Suprapubic skin (tissue), 4 donors: ENCODE measurements at places on chromosomes 4 and X.

DNA sequence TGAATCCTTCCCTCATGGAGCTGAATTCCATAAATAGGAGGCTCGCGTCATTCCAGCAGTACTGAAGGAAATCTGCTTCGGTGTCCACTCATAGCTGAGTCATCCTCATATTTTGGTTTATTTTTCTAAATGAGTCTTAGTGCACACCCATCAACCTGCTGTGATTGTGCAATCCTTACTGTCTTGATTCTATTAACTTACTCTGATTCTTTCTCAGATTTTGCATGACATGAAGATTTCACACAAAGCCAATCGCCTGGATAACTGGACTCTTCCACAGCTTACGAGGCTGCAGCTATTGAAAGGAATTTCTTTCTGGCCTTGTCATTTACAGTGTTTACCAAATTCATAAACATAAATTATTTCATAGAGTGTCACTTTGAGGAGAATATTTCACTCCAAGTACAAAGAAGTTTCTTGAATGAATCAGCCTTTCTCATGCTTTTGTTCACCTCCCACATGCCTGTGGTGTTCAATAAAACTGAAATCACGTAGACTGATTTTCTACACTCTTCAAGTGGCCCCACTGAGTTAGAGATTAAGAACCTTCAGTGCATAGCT is 207.6 kb upstream of the SLITRK2 start:
- no peak overlapping the region for H3K27ac ChIP-seq
- no peak for DNase-seq
- H3K36me3 ChIP-seq = no peaks in the 10 kb centered on the region
- no peaks in the 10 kb centered on the region for H3K4me1 ChIP-seq
- H3K27me3 ChIP-seq = no peaks in the 10 kb centered on the region

- H3K4me3 ChIP-seq = no peak overlapping the region
- H3K4me1 ChIP-seq = no peaks in the 10 kb centered on the region
- no peak for DNase-seq
- H3K27ac ChIP-seq = no peak overlapping the region
- H3K36me3 ChIP-seq = no peaks in the 10 kb centered on the region
- no peaks in the 10 kb centered on the region for H3K27me3 ChIP-seq
Measured at GRCh38 chrX:22559506-22559905, 286.8 kb downstream of the CBLL2 start.

GRCh38 chrX:40253771-40254170 is 156.0 kb upstream of the BCOR start:
- no peaks in the 10 kb centered on the region for H3K27me3 ChIP-seq
- no peak for DNase-seq
- H3K4me3 ChIP-seq = no peak overlapping the region
- no peaks in the 10 kb centered on the region for H3K36me3 ChIP-seq
- no peak overlapping the region for H3K27ac ChIP-seq

- H3K4me3 ChIP-seq = no peak overlapping the region
- no peaks in the 10 kb centered on the region for H3K27me3 ChIP-seq
- H3K27ac ChIP-seq = no peak overlapping the region
Measured at GRCh38 chr4:65019775-65020174, 610.5 kb upstream of the TECRL start.

DNA sequence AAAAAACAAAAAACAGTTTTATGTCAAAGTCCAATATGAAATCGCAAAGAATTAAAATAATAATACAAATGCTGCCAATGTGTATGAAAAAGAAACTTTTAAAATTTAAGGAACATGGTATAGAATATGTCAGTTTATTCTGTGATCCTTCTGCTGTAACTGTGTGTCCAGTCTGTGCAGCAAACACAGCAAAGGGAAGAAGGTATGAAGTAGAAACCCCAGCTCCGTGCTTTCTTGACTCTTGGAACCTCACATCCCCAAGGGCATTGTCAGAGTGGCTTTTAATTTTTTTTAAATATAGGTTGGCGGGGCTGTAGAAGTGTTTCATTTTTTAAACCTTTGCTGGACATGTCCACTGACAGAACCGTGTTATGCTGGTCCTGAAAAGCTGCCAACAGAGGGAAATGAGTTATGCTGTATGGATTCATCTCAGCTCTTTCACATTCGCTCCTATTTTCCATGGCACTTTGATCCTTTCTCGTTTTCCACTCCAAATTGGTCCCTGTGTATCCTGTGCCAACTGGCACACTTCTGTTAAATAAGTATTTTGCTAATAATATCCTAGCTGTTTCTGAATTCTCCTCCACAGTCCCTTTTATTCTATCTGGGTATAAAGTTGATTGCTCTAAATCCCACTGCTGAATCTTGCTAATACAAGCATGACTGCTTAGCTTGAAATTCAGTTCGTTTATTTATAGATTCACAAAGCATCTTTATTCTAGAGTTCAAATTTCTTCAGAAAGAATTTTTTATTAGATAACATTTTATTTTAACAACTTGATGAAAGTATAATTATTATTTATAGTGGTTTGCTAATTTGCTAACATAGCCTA is 127.0 kb upstream of the DDIT4L start:
- no peaks in the 10 kb centered on the region for H3K36me3 ChIP-seq
- H3K4me1 ChIP-seq = no peaks in the 10 kb centered on the region
- no peaks in the 10 kb centered on the region for H3K27me3 ChIP-seq
- no peak overlapping the region for H3K27ac ChIP-seq
- no peak overlapping the region for H3K4me3 ChIP-seq
- DNase-seq = no peak

- H3K4me3 ChIP-seq = no peak overlapping the region
- no peaks in the 10 kb centered on the region for H3K4me1 ChIP-seq
- no peak for DNase-seq
- no peak overlapping the region for H3K27ac ChIP-seq
- H3K27me3 ChIP-seq = no peaks in the 10 kb centered on the region
Measured at GRCh38 chr4:98828801-98829200, 100.1 kb downstream of the EIF4E start.

DNA sequence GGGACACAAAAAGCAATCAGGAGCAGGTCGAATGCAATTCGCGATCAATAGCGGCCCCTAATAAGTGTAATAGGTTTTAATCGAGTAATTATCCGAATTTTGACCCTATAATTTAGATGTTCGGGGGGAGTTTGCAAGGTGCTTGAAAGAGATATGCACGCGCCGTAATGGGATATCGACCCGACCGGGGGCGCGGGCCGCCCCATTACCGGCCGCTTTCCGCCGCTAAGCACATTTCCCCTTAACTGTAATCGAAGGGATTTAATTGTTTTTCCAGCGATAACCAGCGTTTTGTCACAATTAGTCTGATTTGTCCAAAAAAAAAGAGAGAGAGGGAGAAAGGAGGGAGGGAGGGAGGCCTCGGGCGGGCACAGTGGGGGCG is 997 bp downstream of the NKX1-1 start:
- H3K4me1 ChIP-seq = peaks cover 50% of the 10 kb centered on the region
- DNase-seq = no peak
- H3K27me3 ChIP-seq = peaks cover 100% of the 10 kb centered on the region

DNA sequence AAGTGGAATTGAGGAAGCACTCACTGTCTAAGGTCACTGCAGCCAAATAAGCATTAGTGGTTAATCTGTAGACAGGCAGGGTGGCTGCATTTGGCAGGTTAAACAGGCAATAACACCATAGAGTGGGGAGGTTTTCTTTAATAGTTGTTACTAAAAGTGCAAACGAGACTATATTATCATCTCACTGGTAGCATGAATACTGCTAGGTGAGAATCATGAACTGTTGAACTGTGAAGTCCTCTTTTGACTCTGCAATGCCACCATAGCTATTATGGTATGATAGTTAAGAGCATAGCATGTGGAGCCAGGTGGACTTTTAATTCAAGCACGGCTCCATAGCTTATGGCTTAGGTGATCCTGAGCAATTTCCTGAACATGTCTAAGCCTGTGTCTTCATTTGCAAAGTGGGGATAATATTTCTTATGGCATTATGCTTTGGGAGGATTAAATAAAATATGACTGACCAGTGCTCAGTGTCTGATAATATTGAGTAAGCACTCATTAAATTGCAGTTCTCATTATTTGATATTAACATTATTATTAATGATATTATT is 235.6 kb upstream of the HHIP start:
- no peak overlapping the region for H3K4me3 ChIP-seq
- H3K27ac ChIP-seq = no peak overlapping the region
- no peak for DNase-seq
- no peaks in the 10 kb centered on the region for H3K27me3 ChIP-seq

DNA sequence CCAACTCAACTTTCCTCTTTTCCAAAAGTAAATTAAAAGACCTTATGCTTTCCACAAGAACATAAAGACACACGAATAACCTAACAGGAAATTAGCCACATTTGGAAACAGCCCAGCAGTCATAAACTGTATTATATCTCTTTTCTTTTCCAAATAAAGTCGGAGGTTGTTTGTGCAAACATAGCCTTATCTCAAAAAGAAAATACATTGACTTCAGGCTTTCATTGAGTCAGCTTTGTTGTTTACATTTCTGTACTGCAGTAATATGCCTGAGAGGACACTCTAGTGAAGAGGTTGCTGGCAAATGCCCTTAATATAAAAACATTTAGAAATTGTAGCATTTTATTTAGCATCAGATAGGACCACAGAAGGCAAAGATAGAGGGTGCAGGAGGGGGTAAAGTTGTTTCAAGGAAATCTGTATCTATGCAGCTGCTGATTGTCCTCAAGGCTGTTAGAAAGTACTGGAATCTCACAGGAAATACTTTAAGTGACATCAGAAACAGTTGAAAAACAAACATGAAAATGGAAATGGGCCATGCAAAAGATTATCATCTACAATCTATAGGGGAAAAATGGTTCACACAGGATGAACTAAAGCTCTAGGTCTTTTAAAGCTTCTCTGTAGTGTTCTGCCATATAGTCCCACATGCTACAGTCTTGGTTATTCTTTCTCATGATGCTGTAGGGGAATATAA is 14.5 kb downstream of the LNX1 start:
- H3K4me3 ChIP-seq = no peak overlapping the region
- H3K27me3 ChIP-seq = no peaks in the 10 kb centered on the region
- no peaks in the 10 kb centered on the region for H3K4me1 ChIP-seq

DNA sequence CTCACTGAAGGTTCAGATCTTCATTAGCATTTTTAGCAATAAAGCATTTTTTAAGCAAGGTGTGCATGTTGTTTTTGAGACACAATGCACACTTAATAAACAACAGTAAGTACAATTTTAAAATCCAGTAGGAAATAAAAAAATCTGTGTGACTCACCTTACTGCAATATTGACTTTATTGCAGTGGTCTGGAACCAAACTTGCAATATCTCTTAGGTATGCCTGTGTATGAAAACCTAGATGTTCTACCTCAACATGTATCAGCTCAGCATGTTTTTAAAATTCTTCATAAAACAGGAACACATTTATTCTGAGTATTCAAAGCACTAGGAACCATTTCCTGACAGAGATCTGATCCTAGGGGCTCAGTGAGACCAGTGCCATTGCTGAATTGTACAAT is 26.7 kb downstream of the NR0B1 start:
- H3K4me1 ChIP-seq = no peaks in the 10 kb centered on the region
- no peak overlapping the region for H3K27ac ChIP-seq
- no peaks in the 10 kb centered on the region for H3K36me3 ChIP-seq
- no peak overlapping the region for H3K4me3 ChIP-seq

- no peak overlapping the region for H3K4me3 ChIP-seq
- H3K4me1 ChIP-seq = no peaks in the 10 kb centered on the region
- DNase-seq = no peak
- no peaks in the 10 kb centered on the region for H3K27me3 ChIP-seq
- no peak overlapping the region for H3K27ac ChIP-seq
- no peaks in the 10 kb centered on the region for H3K36me3 ChIP-seq
Measured at GRCh38 chrX:43809463-43809862, 72.8 kb downstream of the MAOB start.

DNA sequence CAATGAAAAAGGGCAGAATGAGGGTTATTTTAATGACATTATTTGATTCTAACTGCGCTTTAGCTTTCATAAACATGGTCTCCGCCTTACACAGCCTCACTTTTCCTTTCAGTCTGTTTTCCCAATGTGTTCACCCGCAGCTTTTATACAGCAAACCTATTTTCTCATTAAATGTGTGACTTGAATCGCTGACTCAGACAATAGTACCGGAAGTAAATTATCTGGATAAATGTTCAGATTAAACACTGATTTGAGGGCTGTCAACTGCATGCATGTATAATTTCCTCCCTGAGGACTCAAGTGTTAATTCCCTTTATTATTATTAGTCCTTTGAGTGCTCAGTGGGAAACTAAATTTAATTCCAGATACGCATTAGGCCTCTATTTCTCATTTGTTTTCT is 117.3 kb downstream of the FAM133A start:
- H3K4me1 ChIP-seq = no peaks in the 10 kb centered on the region
- H3K27ac ChIP-seq = no peak overlapping the region
- DNase-seq = no peak
- H3K4me3 ChIP-seq = no peak overlapping the region
- no peaks in the 10 kb centered on the region for H3K27me3 ChIP-seq
- H3K36me3 ChIP-seq = no peaks in the 10 kb centered on the region

DNA sequence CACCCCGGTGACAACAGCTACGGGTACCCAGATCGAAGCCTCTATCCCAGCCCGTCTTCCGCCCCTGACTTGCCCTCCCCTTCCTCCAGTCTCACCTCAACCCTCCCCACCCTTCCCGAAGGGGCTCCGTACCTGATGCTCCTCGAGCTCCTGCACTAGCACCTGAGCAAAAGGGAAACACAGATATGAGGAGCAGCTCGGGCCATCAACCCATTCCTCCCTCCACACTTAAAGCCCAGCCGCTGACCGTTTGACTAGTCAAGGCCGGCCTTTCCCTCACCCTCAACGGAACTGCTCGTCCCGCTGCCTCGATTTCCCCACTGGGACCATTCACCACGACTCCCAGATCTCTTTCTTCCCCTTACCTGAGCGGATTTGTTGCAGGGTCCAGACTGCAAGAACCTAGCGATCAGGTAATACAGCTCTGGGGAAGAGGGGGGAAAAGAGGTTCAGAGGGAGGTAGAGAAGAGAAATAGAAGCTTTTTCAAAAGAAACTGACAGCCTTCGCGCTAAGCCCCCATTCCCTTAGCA is 731 bp downstream of the BRWD3 start:
- no peaks in the 10 kb centered on the region for H3K36me3 ChIP-seq
- H3K27me3 ChIP-seq = no peaks in the 10 kb centered on the region
- H3K27ac ChIP-seq = peak overlapping the region; percentile 84
- peak overlapping the region; percentile 61 for H3K4me3 ChIP-seq

DNA sequence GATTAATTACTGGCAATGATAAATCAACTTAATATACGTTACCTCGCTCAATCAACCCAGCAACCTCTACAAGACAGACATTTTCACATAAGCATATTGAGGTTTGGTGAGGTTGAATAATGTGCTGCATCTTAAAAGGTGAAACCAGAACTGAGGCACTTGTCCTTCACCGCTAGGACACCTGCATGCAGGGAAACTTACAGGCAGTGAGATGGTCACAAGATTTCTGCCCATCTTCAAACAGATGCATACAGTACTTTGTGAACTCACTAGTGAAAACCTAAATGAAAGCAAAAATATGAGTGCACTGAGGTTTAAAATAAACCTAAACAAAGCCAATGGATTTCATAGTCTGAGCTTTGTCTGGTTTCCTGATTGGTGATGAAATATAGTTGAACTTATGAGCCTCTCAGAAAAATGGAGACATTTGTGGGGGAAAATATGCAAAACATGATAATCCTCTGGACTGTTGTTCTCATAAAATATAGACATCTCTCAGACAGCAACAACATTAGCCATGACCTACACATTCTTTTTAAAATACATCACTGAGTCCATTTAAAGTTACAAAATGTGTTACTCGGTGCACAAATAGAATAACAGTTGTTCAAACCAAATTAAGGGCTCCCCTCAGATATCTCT is 20.9 kb upstream of the PRSS12 start:
- no peak overlapping the region for H3K27ac ChIP-seq
- H3K4me1 ChIP-seq = no peaks in the 10 kb centered on the region
- no peaks in the 10 kb centered on the region for H3K27me3 ChIP-seq
- DNase-seq = no peak
- no peaks in the 10 kb centered on the region for H3K36me3 ChIP-seq
- H3K4me3 ChIP-seq = no peak overlapping the region

- DNase-seq = no peak
- H3K36me3 ChIP-seq = no peaks in the 10 kb centered on the region
- no peaks in the 10 kb centered on the region for H3K4me1 ChIP-seq
- no peaks in the 10 kb centered on the region for H3K27me3 ChIP-seq
Measured at GRCh38 chr4:154308207-154308606, 183.4 kb downstream of the DCHS2 start.
